Pancreas (tissue), 10 donors: ENCODE measurements at places on chromosomes 6 and 20. TPM values are rescaled to one million over a fixed set of nuclear protein-coding genes. Genes with fewer than 3 reads are reported as not detected.

The SH3BGRL2 gene
- total RNA-seq: 12.0 TPM

The COL20A1 gene
- not detected for total RNA-seq

The LRP11 gene
- total RNA-seq: 14.2 TPM

The ZCCHC3 gene
- total RNA-seq: 6.0 TPM

The MEP1A gene
- 0.25 TPM for total RNA-seq
